ENCODE measurements at places on chromosomes 1 and 21. TPM values are rescaled to one million over a fixed set of nuclear protein-coding genes. Genes with fewer than 3 reads are reported as not detected.

Gene FCGR3A
- total RNA-seq, result not detected

Gene PLPPR4
- 1.3 TPM for total RNA-seq

Gene PDPN
- total RNA-seq, result 7.4 TPM

Gene STUM
- not detected for total RNA-seq

Gene C4BPA
- total RNA-seq, result not detected

Gene RIPPLY3
- not detected for total RNA-seq

Gene DMBX1
- total RNA-seq, result not detected

Gene NEGR1
- total RNA-seq, result 3.1 TPM

Gene FYB2
- total RNA-seq, result not detected

Gene HHAT
- total RNA-seq, result 2.3 TPM

Gene S100B
- not detected for total RNA-seq

Gene CDA
- not detected for total RNA-seq

Gene SMIM11
- 11.8 TPM for total RNA-seq

Gene MTMR11
- 5.6 TPM for total RNA-seq

Gene RAB25
- not detected for total RNA-seq

Gene OR2T29
- total RNA-seq, result not detected

Gene LCE3D
- total RNA-seq, result not detected

Gene HEATR1
- total RNA-seq, result 27.0 TPM

All from fibroblast of lung (primary cell).